ENCODE measurements at places on chromosomes 7 and 10.

- no peak for DNase-seq
These were observed 143.5 kb upstream of the TRIM24 start for GRCh38 chr7:138316421-138317043.

- peak; percentile 19 for DNase-seq
These were observed 3.8 kb downstream of the HILPDA start for GRCh38 chr7:128459394-128459878.

DNA sequence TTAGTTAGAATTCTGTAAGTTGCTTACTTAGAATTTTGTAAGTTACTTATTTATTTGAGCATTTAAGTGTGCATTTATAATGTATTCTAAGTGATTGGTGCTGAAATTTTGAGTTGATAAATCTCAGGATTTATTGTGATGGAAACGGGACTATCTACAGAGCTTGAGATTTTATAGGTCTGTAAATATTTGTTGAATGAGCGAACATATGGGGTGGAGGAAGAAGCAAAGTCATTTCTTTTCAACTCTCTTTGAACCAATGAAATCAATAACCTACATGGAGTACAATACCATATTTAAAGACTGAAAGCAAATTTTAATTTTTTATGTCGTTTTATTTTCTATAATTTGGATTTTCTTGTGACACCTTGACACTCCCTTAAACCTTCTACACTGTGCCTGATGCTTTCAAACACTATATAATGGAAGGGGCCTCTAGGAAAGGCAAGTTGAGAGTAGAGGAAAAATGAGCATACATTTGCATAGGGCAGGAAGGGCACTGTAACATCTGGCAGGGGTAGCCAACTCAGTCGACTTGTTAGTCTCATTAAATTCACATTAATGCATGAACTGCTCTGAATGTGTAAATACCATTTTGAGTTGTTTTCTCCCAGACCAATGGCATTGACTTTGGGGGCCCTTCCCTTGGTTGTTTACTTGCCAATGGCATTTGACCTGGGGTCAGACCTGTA, 204.2 kb downstream of the DYNC1I1 start:
- no peak for DNase-seq

DNA sequence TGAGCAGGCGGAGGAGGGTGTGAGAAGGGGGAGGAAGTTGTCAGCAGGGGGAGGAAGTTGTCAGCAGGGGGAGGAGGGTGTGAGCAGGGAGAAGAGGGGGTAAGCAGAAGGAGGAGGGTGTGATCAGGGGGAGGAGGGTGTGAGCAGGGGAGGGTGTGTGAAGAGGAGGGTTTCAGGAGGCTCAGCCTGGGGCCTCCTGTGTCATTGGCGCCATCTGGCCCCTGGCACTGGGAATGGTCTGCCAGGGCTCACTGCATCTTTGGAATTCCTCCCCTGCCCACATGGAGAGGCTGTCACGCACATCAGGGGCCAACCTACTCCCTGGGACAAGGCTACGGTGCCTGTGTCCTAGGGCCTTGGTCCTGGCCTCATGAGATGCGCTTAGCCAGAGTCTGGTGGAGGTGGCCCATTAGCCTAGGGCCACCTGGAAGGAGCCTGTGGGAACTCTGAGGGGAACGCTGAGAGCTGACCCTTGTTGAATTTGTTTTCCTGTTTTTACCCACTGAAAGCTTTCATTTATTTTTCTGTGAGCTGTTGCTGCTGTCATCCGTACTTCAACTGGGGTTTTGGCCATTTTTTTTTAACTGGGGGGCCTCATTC, 18.0 kb downstream of the CAMK2B start:
- peak; percentile 85 for DNase-seq

GRCh38 chr10:123797813-123798212, 93.8 kb downstream of the CPXM2 start:
- DNase-seq = no peak

GRCh38 chr10:83603708-83604107, 535.6 kb upstream of the GHITM start:
- DNase-seq = no peak

DNA sequence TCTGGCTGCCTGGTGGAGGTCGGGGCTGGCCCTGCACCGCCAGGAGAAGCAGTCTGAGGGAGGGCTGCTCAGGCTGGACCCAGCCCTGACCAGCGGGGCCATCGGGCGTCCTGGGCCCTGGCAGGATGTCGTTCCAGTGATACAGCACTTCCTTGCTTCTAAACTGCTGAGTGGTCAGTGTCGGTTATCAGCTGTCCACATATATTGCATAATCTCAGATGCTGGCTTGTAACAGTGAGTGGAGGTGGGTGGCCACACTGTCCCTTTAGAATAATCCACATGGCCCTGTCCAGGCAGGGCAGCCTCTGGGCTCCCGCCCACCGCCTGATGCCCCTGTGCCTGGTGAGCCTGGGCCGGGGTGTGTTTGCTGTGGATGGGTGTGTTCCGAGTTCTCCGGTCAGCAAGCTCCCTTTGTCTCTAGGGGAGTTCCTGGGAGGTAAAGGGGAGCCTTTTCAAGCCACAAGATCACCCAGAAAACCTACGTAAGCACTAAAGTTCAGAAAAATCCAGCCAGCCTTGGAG, 86.1 kb downstream of the LHPP start:
- no peak for DNase-seq

- DNase-seq = no peak
These were observed 100.9 kb downstream of the PTN start for GRCh38 chr7:137242616-137243015.

- no peak for DNase-seq
These were observed 77.0 kb downstream of the ADCYAP1R1 start for GRCh38 chr7:31129067-31129466.

DNA sequence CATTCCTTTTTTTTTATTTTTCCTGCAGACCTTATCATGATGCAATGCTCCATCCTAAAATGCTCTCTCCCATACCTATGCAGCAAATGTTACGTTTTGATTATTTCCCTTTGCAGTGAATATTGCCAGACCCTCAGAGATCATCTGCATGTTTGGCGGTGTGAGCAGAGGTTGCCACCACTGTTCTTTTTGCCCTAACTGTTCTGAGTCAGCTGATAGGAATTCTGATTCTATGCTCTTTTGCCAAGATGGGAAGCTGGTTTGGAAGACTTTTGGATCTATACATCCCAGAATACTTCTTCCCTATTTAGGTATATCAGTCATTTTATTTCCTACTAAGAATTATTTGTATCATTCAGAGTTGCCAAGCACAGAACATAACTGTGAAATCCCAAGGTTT, 130.5 kb downstream of the KLF6 start:
- peak; percentile 10 for DNase-seq

DNA sequence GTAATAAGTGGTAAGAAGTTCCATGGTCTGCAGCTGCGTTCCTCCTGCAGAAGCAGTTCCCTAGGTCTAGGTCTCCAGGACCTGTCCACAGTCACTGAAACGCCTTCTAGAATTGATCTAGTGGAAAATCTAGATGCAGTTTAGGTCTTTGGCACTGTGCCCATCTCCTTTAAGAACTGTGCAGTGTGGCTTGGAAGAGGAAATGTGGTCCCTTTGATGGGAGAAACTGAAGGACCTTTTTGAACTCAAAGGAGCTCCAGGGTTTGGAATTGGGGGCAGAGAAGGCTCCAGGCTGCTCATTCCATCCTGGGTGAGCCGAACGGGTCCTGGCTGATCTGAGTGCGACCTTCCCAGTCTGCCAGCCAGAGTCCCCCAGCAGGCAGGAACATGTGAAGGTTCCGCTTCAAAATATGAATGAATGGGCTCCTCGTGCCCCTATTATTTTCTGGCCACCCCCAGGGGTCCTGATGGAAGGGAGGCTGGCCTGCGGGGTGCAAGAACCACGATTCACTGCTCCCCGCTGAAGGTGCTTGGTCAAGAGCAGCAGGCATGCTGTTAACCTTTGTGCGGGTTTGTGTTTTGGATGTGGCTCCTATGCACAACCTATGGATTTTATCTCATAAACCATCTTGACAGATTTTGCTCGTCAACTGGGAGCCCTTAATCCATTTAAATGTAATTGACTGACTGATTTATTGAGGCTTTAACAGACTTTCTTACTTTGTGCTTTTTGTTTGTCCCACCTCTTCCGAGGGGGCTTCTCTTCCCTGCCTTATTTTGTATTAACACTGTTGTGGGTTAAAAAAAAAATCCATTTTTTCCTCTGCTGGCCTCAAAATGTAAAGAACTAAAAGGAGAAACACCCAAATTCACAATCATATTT, 36.7 kb downstream of the ZNF467 start:
- no peak for DNase-seq

DNA sequence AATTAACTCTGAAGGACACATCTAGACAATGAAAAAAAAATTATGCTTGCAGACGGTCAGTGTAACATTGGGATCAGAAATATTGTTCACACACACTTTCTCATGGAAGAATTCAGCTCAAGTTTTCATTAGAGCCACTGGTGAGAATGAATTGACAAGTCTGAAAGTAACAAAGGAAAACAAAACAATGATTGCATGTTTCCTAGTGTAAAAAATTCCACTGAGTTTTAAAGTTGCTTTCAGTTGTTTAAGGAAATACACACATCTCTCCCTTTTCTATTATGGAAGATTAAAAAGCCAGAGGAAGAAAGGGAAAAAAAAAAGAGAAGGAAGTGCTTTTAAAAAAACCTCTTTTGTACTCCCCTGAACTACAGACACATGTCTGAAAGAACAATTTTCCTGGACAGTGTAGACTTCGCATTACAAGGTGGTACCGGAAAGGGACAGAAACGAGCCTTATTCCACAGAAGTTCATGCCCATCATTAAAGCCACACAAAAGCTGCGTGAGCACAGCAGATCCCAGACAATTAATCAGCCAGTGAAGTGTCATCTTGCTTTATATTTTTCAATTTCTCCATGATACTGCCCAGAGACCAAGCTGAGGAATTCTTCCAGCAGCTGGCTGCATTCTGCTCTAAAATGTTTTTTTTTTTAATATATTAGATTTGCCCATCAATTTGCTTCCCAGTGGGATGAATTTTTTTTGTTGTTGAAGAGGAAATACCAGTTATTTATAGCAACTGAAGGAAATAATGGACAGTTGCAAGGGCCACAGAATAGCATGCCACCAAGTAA, 294.8 kb downstream of the DOCK4 start:
- no peak for DNase-seq

- peak; percentile 30 for DNase-seq
These were observed 115.5 kb upstream of the GNAI1 start for GRCh38 chr7:80018941-80019808.

GRCh38 chr10:103839872-103840739, 15.3 kb downstream of the SH3PXD2A start:
- no peak for DNase-seq

DNA sequence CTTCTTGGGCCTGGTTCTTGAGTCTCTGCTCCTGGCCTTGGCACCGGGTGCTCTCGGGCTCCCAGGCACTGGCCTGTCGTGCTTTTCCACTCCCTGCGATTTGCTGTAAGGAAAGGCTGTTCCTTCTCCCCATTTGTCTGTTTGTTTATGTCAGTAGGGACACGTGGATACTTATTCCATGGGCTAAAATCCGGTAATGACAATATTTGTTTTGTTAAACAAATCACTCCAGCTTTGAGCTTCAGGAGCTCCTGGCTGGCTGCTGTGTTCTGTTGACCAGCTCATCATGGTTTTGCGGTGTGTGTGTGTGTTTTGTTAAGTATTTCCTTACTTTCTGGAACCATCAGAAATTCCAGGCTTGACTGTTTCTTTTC, 17.5 kb upstream of the JAKMIP3 start:
- no peak for DNase-seq

DNA sequence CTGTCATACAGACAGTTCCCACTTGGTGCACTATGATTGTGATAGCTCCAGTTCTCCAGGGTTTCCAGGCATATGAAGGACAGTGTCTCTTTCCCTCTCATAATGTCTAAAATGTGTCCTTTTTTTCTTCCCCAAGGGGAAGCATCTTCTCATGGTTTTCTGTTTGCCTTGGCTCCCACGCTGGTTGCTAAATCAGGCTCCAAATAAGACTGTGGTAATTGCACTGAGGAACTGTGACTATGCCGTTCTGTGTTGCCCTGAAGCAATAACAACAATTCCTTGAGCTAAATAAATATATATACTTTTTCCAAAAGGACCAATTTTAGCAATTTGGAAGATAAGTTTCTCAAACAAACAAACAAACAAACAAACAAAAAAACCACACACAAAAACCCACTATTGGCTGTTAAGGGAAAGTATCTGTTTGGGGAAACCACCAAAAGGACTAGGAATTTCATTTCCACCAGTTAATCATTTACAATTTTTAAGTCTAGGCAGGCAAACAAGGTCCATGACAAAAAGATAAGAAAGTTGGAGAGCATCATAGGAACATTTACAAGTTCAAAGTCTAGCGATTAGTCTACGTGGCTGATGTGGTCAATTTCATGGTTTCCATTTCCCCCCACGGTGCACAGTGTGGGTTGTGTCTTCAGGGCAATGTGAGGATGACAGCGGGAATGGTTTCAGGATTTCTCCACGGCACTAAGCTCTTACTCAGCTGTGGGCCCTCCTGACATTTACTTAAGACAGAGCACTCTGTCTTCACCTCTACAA, 62.4 kb downstream of the THNSL1 start:
- DNase-seq = no peak

DNA sequence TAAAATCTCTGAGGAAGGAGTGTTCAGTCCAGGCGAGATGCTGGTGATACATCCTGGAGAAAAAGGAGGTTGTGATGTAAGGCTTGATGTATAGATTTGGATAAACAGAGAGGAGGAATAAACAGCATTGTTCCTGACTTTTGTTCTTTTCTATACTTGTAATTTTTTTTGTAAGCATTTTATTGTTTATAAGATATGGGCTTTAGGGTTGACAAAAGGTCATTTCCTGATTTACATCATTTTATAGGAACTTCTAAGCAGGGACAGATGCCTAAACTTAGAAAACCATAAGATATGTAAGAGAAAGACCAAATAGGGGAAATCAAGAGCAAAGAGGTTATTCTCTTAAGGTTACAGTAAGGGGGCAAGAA, 16.7 kb upstream of the SLC26A4 start:
- DNase-seq = no peak

GRCh38 chr10:15214237-15214636, 45.7 kb upstream of the NMT2 start:
- DNase-seq = no peak

GRCh38 chr7:40330408-40330807, 195.6 kb downstream of the SUGCT start:
- no peak for DNase-seq

- DNase-seq = no peak
These were observed 1007.6 kb downstream of the ANKRD7 start for GRCh38 chr7:119232091-119232490.

DNA sequence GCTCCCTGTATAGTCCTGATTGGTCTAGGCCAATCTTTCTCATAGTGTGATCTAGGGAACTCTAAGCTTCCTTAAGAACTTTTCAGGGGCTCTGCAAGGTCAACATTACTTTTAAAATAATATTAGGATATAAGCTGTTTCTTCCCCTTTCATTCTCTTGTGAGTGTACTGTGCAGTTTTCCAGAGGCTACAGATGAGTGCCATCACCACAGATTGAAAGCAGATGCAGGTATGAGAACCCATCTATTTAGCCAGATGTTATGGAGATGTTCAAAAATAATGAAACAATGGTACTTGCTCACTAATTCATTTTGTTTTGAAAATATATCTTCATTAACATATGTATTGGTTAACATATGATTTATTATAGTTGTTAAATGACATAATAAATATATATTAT, 169.2 kb upstream of the SEMA3A start:
- DNase-seq = no peak

GRCh38 chr10:106436123-106436715, 728.3 kb downstream of the SORCS1 start:
- DNase-seq = no peak

GRCh38 chr7:132419542-132419941, 156.7 kb downstream of the PLXNA4 start:
- no peak for DNase-seq

GRCh38 chr7:53326634-53327033, 291.2 kb downstream of the POM121L12 start:
- no peak for DNase-seq

Measured in NCI-H226 (cell line).